ENCODE measurements at places on chromosomes 12 and 14.

- H3K4me1 ChIP-seq, result no peaks in the 10 kb centered on the region
- DNase-seq, result no peak
- no peak overlapping the region for H3K27ac ChIP-seq
- H3K36me3 ChIP-seq, result no peaks in the 10 kb centered on the region
- no peak overlapping the region for H3K4me3 ChIP-seq
- H3K27me3 ChIP-seq, result no peaks in the 10 kb centered on the region
These were observed 28.1 kb downstream of the TNFAIP2 start for GRCh38 chr14:103151270-103151945.

DNA sequence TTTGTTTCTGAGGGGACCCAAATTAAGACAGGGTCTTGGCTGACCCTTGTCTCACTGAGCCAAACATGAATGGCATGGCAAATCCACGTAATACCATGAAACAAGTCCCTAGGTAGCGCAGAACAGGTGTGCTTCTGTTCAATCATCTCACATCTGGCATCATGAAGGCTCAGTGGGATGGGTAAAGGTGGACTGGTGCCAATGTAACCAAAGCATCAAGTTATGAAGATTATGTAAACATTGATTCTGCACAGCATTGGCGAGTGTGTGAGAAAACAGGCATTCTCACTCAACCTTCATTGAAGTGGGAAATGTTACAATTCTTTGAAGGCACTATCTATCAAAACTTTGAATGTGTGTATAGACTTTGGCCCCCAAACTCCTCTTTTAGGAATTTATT lies 41.9 kb downstream of the PTGER2 start:
- H3K4me3 ChIP-seq, result no peak overlapping the region
- no peaks in the 10 kb centered on the region for H3K36me3 ChIP-seq
- H3K27ac ChIP-seq, result no peak overlapping the region
- DNase-seq, result no peak

- no peak for DNase-seq
- no peaks in the 10 kb centered on the region for H3K4me1 ChIP-seq
- H3K4me3 ChIP-seq, result no peak overlapping the region
- no peak overlapping the region for H3K27ac ChIP-seq
- no peaks in the 10 kb centered on the region for H3K27me3 ChIP-seq
These were observed 9.2 kb downstream of the NOS1 start for GRCh38 chr12:117352206-117352605.

DNA sequence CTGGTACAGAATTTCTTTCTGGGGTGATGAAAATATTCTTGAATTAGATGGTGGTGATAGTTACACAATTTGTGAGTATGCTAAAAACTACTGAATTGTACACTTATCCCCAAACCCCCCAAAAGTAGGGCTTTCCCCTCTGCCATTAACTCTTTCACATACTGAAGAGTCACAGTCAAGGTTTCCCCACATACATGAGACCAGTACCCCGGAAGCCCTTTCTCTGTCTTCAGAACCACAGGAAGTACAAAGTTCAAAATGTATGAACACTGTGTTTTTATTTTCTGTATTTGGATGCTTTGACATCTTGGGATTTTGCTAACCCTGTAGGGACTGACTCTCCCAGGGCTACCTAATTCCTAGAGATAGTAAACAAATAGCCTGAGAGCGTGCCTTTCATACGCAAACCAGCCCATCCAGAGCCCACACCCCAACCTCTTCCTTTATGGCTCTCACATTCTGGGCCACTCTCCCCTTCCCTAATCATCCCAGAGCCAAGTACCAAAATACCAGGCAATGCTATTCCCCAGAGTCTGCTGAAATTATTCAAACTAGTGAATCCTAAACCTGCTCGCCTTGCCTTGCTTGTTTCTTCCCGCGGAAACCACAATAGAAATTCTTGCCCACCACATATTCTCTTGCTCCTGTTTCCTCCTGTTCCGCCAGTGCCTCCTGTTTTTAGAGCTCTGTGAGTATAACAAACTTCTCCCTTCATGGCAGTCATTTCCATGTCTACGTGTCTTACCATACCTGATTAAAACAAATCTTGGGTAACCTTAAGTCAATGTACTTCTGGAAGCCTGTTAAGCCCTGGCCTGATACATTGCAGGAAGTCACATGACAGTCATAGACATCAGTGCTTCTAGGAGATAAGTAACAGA lies 524.8 kb downstream of the FUT8 start:
- H3K4me3 ChIP-seq, result no peak overlapping the region
- no peak overlapping the region for H3K27ac ChIP-seq
- H3K27me3 ChIP-seq, result no peaks in the 10 kb centered on the region
- H3K4me1 ChIP-seq, result no peaks in the 10 kb centered on the region
- H3K36me3 ChIP-seq, result no peaks in the 10 kb centered on the region
- no peak for DNase-seq

DNA sequence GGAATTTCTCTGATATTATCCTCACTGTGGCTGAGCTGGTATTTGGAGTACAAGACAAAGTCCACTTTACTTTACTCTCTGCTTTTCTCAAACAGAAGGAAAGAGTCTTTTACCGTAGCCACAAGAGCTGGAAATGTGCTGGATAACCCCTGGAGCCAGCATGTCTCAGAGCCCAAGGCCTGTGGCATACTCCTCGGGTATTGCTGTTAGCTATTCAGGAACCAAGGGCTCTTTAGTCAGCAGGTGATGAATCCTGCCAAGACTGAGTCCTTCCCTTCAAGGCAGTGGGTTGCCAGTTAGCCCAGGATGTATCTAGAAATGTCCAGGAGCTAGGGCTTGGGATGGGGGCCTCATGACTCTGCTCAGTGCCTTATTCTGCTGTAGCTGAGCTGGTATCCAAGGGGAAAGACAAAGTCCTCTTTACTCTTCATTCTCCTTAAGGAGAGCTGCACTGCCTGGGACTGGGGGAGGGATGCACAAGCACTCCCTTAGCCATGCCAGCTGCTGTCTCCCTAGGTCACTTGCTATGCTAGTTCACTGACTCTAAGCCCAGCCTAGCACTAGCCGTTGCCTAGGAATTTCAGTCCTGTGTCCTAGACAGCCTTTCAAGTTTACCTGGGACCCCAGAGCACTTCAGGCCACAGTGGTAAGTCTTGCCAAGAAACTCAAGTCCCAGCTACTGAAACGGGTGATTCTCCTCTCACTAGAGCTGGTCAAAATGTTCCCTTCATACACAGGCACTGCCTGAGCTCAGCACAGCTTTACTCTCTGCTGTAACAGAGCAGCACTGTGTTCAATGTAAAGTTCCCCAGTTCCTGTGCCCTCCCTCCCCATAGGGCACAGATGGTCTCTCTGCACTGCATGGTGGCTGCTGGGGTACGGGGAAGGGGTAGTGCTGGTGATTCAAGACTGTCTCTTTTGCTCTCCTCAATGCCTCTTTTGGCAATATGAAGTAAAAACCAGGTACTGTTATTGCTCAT lies 136.4 kb downstream of the SLC35F4 start:
- no peaks in the 10 kb centered on the region for H3K27me3 ChIP-seq
- no peaks in the 10 kb centered on the region for H3K4me1 ChIP-seq
- DNase-seq, result no peak
- no peak overlapping the region for H3K4me3 ChIP-seq

DNA sequence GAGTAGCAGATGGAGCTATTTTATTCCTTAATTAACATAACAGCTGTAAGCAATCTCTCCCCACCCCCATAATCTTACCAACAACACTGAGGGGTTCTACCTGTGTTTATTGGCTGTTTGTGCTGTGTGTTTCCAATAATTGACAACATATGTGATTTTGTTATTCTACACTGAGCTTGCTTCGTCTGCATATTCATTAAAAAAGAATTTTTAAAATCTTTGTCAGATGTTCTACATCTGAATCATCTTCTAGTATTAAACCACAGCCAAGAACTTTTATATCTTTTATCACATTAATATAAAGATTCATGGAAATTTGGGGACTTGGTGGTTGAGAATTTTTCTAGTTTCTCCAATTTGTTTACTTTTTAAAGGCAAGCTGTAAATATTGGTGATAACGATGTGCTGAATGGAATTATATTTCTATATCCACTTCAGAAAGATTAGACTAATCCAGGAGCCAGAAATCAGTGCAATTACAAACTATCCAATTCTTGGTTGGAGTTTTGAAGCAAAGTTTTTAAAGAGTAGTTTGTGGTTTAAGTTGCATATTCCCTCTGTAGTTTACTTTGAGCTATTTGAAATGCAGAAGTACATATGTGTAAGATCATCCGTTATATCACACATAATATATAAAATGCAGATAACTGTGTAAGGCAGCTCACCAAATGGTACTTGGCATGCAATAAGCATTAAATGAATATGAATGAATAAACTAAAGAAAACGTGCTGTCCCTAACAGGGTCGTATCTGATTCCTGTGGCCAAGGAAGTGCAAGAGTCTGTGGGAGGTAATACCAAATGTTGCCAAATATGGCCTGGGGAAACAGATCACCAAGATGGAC lies 206.9 kb downstream of the PELI2 start:
- H3K36me3 ChIP-seq, result no peaks in the 10 kb centered on the region
- DNase-seq, result no peak
- no peak overlapping the region for H3K27ac ChIP-seq
- H3K4me3 ChIP-seq, result no peak overlapping the region

DNA sequence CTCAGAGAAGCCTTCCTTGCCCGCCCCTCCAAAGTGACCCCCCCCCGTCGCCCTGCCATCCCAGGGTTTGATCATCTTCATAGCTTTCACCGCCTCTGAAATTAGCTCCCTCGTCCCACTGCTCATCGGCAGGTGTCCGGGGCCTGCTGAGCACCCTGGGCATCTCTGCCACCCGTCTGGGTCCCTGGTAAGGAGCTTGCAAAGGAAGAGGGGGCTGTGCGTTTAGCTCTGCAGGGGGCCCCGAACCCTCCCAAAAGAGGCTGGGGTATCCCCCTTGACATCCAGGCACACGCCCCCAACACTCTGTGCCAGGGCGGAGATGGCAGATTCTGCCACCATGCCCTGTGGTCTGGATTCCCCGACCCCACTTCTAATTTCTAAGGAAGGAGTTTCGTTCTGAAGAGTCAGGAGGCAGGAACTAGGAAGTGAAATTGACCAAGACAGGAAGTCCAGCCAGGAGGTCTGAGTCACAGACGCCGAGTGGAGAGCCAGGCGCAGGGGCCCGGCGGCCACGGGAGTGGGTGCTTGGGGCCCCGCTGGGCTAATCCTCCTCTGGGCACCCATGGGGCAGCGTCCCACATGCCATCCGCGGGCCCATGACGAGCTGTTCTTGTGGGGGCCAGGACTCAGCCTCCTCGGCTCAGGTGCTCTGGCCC lies 95.7 kb downstream of the RFLNA start:
- DNase-seq, result no peak
- H3K4me3 ChIP-seq, result peak overlapping the region; percentile 45
- H3K27me3 ChIP-seq, result no peaks in the 10 kb centered on the region
- peaks cover 2% of the 10 kb centered on the region for H3K36me3 ChIP-seq
- H3K27ac ChIP-seq, result peak overlapping the region; percentile 96
- H3K4me1 ChIP-seq, result peaks cover 66% of the 10 kb centered on the region

DNA sequence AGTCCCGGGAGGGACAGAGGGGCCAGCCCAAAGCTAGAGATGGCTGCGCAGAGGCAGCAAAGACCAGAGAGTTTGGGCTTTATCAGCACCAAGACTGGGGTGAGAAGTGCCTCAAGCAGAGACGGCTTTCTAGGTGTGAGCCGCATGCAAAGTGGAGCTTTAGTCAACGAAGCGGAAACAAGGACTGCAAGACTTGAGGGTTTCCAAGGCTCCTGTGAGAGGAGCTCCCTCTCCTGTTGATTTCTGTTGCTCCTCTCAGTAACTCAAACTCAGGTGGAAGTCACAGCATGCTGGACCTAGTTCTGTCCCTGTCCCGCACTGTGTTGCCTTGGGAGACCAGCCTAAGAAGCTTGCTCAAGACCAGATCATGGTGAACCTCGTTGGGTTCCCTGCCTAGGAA lies 327.8 kb downstream of the MED13L start:
- H3K4me3 ChIP-seq, result no peak overlapping the region
- DNase-seq, result no peak
- no peaks in the 10 kb centered on the region for H3K4me1 ChIP-seq
- H3K27ac ChIP-seq, result no peak overlapping the region
- H3K27me3 ChIP-seq, result no peaks in the 10 kb centered on the region

DNA sequence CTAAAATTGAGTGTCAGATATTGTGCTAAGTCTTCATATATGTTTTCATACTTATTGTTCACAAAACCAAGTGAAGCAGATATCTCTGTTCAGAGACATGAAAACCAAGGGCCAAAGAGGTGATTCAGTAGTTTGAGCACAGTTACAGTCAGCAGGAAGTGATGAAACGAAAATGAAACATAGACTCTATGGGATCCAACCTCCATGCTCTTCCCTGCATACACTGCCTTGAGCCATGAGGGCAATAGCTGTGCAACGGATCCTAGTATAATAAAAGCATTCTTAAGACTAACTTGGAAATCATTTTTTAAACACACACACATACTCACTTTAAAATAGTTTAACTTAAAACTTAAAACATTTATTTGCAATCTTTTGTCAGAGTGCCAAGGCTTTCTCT lies 27.9 kb downstream of the ESR2 start:
- no peak overlapping the region for H3K27ac ChIP-seq
- H3K36me3 ChIP-seq, result no peaks in the 10 kb centered on the region
- DNase-seq, result no peak
- no peaks in the 10 kb centered on the region for H3K4me1 ChIP-seq

DNA sequence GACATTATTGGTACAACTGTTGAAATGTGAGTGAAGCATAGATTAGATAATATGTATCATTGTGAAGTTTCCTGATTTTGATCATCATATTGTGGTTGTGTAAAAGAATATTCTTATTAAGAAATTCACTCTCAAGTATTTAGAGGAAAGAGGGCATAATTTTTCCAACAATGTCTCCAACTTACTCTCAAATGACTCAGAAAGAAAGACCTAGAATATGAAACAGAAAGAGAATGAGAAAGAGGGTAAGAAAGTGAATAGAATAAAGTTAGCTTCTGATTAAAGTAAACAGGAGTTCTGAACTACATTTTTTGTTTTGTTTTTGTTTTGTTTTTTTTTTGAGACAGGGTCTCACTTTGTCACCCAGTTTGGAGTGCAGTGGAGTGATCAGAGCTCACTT lies 123.0 kb downstream of the CPNE8 start:
- no peaks in the 10 kb centered on the region for H3K36me3 ChIP-seq
- no peaks in the 10 kb centered on the region for H3K27me3 ChIP-seq
- no peak overlapping the region for H3K27ac ChIP-seq

GRCh38 chr14:29858299-29858698 lies 69.3 kb downstream of the PRKD1 start:
- H3K36me3 ChIP-seq, result no peaks in the 10 kb centered on the region
- H3K27ac ChIP-seq, result no peak overlapping the region
- H3K27me3 ChIP-seq, result no peaks in the 10 kb centered on the region
- peaks cover 19% of the 10 kb centered on the region for H3K4me1 ChIP-seq

DNA sequence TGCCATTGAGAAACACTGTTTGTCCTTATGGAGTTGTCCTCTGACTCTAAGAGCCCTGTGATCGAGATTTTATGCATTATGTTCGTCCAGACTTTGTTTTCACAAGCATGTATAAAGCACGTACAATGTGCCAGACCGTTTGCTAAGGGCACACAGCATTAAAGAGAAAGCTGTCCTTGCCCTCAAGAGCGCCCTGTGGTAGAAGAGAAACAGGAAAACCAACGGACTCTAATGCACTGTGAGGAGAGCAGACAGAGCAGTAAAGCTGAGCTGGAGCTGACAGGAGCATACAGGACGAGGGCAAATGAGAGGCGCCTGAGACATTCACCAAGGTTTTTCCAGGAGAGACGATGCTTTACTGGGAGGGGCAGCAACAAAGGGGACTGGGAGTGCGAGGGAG lies 66.2 kb upstream of the OVCH1 start:
- H3K27ac ChIP-seq, result no peak overlapping the region
- DNase-seq, result no peak
- H3K27me3 ChIP-seq, result no peaks in the 10 kb centered on the region

GRCh38 chr12:66467932-66468331 lies 165.6 kb downstream of the HELB start:
- no peak overlapping the region for H3K27ac ChIP-seq
- no peak for DNase-seq
- H3K27me3 ChIP-seq, result no peaks in the 10 kb centered on the region
- H3K4me1 ChIP-seq, result no peaks in the 10 kb centered on the region
- H3K4me3 ChIP-seq, result no peak overlapping the region
- no peaks in the 10 kb centered on the region for H3K36me3 ChIP-seq

Data from thoracic aorta (tissue), 2 donors.